ENCODE measurements at places on chromosomes 16 and 17.

DNA sequence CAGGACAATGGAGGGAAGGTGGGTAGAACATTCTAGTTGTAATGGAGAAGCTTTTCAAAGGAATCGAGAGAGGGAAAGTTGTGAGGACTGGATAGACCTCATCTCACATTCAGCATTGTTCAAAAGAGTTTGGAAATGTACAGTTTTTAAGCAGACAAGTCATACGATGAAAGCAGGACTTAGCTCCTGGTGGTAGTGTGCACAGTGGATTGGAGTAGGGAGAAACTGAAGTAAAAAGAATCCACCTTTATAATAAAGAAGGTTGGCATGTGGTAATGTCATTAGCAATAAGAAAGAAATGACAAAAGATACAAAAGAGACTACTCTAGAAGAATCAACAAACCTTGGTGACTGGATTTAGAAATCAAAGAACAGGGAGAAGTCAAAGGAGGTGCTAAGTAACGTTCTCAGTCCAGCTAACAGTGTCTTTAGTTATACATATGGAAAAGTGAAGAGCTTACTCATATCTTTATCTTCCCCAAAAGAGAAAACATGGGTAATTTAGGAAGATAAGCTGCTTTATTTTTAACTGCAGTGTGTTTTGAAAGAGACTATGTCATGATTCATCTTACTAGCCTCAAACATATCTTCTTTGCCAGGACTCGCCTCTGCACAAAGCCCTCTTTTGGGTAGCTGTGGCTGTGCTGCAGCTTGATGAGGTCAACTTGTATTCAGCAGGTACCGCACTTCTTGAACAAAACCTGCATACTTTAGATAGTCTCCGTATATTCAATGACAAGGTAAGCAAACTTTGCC, 18.7 kb upstream of the EVI2A start:
- no peak for DNase-seq

DNA sequence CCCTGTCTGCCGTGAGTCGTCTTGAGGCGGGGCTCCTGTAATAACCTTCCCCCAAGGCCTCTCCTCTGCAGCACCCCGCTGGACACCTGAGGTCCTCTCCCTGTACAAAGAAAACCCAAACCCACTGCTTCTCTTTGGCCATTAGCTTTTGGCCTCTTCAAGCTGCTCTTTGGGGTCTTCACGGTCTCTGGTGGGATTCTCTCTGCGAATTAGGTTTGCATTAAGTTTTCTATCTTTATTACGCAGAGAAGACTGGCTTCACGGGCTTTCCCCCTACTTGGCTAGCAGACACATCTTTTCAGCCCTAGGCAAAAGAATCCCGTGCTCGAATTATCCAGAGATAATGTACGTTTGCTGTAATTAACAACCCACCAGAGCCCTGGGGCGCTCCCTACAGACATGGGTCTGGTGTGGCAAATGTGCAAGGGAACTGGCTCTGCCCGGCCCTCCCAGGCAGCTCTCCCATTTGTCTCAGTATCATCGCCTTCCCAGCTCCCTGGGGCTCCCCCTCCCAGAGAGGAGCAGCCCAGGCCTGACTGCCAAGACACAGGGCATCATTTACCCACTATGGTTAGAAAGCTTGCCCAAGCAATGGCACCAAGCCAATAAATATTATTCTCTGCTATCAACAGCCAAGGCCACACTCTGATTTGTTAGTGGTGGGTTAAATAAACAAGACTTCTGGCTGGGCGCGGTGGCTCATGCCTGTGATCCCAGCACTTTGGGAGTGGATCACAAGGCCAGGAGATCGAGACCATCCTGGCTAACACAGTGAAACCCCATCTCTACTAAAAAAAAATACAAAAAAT, 24.7 kb upstream of the KLHDC4 start:
- DNase-seq: peak; percentile 67

- DNase-seq: peak; percentile 74
Measured at GRCh38 chr17:42744283-42744805, 496 bp downstream of the EZH1 start.

DNA sequence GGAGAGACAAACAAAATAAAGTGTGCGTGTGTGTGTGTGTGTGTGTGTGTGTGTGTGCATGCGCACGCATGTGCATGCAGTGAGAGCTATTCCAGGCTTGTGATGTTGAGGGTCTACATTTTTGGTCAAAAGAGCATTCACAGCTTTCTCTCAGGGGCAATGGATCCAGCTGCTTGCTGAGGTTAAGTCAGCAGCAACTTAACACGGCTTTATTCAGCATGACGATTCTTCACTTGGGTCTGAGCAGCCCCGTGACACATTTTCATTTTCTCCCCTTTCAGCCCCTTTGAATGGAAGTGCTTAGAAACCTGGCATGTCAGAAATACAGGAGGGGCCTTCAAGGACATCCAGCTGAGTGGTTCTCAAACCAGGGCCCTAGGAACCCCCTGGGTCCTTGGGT, 66.4 kb upstream of the MED9 start:
- no peak for DNase-seq

GRCh38 chr16:50814541-50814940, 72.7 kb downstream of the CYLD start:
- no peak for DNase-seq

DNA sequence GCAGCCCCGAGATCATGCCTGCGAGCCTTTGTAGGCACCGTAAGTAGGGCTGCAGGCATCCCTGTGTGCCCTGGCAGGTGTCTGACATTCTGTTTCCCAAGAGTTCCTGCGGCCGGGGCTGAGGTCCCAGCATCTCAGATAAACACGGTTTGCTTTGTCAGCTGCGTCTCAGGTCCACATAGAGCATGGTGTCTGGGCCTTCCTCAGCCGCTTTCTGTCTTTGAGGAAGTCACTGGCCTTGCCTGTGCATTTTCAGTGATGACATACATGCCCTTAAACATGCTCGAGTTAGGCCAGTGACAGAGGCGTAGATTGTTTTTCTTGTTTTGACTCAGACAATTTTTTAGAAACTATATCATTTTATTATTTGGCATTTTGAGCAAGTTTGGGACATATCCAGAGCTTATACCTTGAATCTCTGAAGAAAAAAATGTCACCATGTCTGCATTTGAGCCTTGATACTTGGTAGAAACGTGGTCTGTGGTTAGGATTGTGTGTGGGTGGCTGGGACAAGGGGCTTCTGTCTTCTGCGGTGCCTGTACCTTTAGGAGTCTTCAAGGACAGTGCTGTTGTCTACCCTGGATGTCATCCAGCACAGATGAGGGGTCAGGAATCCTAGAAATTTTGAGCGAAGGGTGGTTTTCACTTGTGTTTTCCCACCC, 105.8 kb downstream of the SNX29 start:
- DNase-seq: no peak

DNA sequence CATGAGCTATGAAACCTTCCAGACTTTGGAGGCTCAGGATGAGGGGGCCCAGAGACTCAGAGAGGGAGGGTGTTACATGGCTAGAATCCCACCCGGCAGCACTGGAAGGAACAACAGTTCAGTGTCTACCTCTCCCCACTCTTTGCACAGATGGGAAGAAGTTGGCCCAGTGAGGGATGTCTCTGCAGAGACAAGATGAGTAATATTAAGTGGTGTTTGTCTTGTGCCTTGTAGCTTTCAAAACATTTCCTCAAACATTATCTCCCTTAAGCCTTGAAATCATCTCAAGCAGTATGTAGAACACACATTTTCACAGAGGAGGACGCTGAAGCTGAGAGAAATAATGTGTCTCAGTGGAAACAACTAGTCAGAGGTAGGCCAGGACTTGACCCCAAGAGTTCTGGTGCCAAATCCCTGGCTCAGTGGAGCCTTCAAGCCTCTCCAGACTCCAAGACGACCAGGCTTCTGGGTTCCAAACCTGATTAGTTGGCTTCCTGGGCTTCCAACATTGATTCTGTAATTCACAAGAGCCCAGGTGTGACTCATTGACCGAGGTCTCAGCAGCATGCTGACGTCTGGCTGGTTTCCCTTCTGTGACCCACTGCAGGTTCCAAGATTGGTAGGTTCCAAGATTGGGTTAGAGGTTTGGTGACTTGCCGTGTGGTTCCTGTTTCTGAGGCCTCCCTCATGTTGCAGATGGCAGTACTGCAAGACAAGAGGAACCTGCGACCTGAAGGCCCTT, 7.4 kb downstream of the RNF112 start:
- no peak for DNase-seq
